Aorta (tissue), 5 donors: ENCODE measurements at places on chromosomes 7 and 10. TPM values are rescaled to one million over a fixed set of nuclear protein-coding genes. Genes with fewer than 3 reads are reported as not detected.

NAT16 gene
- not detected for total RNA-seq

FAM241B gene
- 6.6 TPM for total RNA-seq

CALN1 gene
- not detected for total RNA-seq

SPDYE2B gene
- total RNA-seq: not detected

RNF32 gene
- not detected for total RNA-seq

LIPK gene
- total RNA-seq: not detected

CALML5 gene
- not detected for total RNA-seq

TUBB8 gene
- not detected for total RNA-seq

FAM25G gene
- total RNA-seq: not detected

RAMP3 gene
- total RNA-seq: 78.0 TPM

PTPRZ1 gene
- 2.2 TPM for total RNA-seq

MKX gene
- 4.5 TPM for total RNA-seq

CYP2C8 gene
- total RNA-seq: 0.26 TPM
